Activated T-helper 1 cell treated with anti-CD3 and anti-CD28 coated beads, Interleukin-12 subunit alpha, Interleukin-12 subunit beta, Interleukin-2, Interleukin-4 antibody, amounts not matched to agents 30 ng/mL and 10 ng/mL and 1 ng/mL, durations not matched to agents 14 hours and 24 hours and 36 hours (primary cell): ENCODE measurements at places on chromosomes 16 and 17. TPM values are rescaled to one million over a fixed set of nuclear protein-coding genes. Genes with fewer than 3 reads are reported as not detected.

- DNase-seq, result no peak
Measured at GRCh38 chr17:81207610-81208581, 14.9 kb downstream of the CEP131 start.

- DNase-seq, result no peak
Measured at GRCh38 chr17:66533572-66533971, 231.2 kb downstream of the PRKCA start.

The DHRS7C gene
- total RNA-seq, result not detected in 2 replicates

DNA sequence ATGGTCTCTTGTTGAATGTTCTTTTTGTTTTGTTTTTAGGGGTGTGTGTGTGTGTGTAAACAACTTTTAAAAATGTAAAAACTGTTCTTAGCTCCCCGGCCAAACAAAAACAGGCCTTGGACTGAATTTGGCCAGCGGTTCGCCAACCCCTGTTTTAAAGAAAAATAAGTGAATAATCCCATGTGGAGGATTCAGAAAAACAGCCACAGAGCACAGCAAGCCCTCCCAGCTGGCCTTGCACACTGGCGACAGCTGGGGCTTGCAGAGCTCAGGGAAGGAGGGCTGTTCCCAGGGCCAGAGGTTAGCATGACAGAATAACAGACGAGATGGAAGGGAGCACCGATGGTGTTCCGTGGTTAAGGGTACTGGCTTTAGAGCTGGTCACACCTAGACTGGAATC is 39.0 kb downstream of the EMP2 start:
- no peak for DNase-seq

DNA sequence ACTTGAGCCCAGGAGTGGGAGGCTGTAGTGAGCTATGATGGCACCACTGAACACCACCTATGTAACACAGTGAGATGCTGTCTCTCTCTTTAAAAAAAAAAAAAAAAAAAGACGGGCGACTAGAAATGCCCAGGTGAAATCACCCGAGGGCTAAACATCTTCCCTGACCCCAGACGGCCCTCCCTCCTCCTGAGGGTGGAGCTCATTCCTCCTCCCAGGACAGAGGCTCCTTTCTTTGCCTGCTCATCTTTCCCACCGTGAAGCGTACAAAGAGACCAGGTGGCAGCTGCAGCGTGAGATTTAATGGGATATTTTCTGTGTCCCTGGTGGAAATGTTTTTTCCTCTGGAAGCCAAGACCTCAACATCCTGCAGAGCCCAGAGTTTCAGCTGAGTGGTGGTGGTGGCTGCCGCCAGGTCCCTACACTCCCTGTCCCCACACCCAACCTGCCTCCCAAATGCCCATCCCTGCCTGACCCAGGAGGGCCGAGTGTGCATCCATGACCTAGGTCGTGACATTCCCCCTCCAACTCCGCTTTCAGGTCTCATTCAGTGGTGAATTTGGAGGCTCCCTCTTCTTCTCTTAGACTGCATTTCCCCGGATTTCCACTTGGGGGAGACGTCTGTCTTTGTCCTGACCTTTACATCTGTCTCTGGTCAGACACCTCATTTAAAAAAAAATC is 14.4 kb upstream of the GPRC5B start:
- DNase-seq, result peak; percentile 17

DNA sequence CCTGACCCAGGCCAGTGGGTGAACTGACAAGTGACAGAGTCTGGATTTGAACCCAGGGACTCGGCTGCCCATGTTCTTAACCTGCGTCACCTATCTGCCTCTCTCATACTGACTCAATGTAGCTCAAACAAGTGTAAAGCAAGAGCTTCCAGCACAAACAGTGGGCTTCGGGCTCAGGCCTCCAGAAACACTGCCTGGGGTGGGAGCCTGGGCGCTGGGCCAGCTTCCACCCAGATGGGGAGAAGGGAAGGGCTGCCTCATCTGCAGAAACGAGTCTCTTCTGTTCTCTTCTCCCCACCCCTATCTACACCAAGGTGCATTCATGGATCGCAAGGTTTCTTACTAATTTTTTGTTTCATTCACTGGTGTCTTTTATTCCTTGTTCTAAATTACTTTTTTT is 1.3 kb downstream of the CDRT4 start:
- DNase-seq, result no peak

GRCh38 chr16:66304151-66304550 is 62.3 kb upstream of the CDH5 start:
- no peak for DNase-seq

- DNase-seq, result peak; percentile 32
Measured at GRCh38 chr16:4319454-4320421, 3.9 kb downstream of the GLIS2 start.

- DNase-seq, result no peak
Measured at GRCh38 chr16:69476920-69477443, 52.6 kb downstream of the CYB5B start.

DNA sequence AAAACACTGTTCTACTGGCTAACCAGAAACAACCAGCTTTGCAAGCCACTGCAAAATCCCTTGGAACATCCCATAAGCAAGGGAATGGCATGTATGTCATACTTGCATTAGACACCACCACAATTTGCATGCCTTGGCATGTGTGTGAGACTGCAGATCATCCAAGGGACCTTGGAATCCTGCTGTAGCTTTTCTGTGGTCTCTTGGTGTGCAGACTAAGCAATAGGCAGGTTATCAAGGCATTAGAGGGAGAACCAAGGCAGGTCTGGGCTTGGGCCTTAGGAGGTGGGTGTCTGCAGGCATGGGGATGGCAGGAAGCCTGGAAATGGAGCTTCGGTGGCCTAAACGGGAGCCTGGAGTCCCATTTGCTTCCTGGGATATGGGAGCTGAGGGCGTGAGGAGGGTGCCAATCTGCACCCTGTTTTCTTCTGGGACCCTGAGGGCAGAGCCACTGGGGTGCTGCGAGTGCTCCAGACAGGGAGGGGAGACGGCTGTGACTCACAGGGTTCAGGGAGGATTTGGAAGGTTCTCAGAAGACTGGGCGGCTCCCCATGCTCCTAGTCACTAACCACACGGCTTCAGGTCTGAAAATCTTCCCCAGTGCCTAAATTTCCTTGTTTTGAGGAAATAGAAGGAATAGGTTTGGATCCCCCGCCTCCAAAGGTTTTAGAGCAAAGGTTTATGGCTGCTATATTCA is 36.6 kb downstream of the FAM20A start:
- no peak for DNase-seq

The ACSM2A gene
- total RNA-seq, result not detected in 2 replicates

DNA sequence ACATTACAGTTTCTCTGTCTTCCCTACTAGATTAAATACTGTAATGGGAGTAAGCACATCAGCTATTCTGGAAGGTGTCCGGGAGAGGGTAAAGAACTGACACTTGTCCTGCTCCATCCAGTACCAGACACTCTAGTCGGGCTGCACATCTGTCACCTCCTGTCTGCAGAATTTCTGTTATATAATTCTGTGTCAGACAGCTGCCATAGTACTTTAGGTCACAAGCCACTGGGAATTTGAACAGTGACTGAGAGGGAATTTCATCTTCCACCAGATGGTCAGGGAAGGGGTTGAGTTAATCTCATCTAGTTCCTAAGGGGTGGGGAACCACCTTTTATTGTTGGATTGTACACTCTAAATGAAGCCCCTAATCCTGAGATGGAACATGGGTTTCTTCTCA is 58.6 kb upstream of the NUDT7 start:
- no peak for DNase-seq

DNA sequence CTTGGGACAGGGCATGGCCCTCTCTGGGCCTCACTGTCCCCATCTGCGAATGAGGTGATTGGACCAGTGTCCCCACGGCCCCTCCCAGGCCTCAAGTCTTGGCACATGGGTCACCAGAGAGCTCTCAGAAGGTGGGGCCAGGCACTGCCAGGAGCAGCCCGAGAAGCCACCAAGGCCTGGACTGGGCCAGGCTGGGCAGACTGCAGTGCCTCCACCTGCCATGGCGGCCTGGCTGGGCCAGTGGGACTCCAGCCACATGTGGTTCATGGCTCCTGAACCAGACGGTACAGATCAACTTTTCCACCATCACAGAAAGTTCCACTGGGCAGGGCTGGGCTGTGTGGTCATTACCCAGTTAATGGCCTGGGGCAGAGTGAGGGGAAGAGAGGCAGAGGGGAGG is 19.8 kb downstream of the C16orf95 start:
- DNase-seq, result no peak

The TTC19 gene
- 38.0 and 40.3 TPM in 2 replicates for total RNA-seq

DNA sequence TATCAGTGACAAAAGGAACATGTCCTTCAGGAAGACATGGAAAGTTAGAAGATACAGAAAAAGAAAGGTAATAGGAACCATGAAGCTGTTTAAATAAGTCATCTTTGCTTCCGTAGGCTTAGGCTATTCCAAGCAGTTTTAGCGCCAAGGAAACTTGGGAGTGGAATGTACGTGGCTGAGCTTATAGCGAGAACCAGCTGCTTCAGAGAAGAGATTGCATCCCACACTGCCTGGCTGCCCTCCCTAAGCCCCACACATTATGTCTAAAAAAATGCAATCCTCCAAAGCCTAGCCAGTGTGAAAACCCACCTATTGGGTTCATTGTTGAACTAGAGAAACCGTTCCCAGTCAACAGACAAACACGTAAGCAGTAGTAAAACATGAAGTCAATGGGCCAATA is 149.9 kb downstream of the SLC39A11 start:
- DNase-seq, result no peak

- no peak for DNase-seq
Measured at GRCh38 chr16:79914961-79915720, 314.6 kb upstream of the MAF start.

DNA sequence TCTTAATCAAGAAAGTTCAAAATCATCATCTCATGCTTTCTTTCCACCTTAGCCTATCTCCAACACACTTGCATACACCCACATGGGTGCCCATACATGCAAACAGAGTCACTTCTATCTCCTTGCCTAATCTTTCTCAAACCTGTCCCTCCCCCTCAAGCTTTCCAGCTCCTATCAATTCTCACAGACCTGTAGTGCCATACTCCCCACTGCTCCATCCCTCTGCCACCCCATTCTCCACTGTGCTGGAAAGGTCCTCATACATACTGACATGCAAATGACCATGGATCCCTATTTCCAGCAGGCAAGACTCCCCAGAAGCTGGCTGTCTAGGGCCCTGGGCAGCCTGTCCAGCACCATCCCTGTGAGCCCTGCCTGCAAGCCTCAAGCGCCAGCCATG is 320.4 kb upstream of the CCL2 start:
- DNase-seq, result no peak

The BRIP1 gene
- total RNA-seq, result 17.9 and 18.2 TPM in 2 replicates

The CMTM3 gene
- total RNA-seq, result 93.1 and 94.1 TPM in 2 replicates

The OR2C1 gene
- not detected in 2 replicates for total RNA-seq

GRCh38 chr17:48028736-48029135 is 8.9 kb downstream of the COPZ2 start:
- DNase-seq, result no peak

DNA sequence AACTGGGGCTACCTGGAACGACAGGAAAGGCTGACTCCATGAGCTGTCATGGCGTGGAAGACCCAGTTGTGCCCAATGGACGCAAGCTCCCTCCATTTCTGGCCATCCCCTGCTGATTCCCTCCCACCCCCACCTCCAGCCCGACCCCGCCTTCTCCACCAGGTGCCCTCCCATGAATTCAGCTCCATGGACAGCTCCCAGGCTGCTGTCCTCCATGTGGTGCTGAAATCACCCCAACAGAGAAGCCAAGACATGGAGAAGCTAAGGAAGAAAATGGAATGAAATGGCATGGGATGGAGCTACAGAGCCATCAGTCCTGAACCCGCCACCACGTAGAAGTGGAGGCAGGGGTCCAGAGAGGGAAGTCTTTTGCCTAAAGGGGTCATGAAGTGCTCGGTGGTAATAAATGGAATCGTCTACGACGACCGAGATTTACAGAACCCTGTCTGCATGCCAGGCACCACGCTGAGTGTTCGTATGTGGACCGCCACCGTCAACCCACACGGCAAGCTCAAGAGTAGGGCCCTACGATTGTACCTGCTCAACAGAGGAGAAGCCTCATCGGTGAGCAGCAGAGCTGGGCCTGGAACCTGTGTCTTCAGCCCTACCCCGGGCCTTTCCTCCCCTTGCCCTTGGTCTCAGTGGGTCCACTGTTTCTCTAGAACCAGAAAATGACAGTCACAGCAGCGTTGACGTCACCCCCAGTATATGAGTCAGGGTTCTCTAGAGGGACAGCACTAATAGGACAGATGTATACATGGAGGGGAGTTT is 9.3 kb upstream of the ZC3H18 start:
- no peak for DNase-seq

GRCh38 chr16:56067406-56067805 is 123.9 kb upstream of the GNAO1 start:
- no peak for DNase-seq

DNA sequence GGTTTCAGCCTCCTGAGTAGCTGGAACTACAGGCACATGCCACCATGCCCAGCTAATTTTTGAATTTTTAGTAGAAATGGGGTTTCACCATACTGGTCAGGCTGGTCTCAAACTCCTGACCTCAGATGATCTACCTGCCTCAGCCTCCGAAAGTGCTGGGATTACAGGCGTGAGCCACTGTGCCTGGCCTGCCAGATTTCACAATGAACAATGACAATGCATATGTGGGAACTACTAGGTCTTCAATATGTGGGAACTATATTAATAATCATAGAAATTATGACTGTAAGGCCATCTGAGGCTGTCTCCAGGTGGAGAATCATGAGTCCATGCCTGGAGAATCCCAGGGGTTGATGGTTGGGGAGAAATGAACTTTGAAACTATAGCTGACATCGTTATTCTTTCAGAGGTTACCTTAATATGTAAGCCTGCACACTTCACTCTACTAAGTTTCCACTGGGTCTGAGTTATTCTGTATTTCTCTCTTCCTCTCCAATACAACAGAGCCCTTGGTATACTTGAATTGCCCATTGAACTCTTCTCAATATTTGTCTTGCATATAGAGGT is 7.2 kb upstream of the DRC7 start:
- no peak for DNase-seq

GRCh38 chr17:10021272-10021984 is 116.4 kb upstream of the RCVRN start:
- no peak for DNase-seq

- DNase-seq, result no peak
Measured at GRCh38 chr16:85036236-85037049, 8.8 kb downstream of the KIAA0513 start.

DNA sequence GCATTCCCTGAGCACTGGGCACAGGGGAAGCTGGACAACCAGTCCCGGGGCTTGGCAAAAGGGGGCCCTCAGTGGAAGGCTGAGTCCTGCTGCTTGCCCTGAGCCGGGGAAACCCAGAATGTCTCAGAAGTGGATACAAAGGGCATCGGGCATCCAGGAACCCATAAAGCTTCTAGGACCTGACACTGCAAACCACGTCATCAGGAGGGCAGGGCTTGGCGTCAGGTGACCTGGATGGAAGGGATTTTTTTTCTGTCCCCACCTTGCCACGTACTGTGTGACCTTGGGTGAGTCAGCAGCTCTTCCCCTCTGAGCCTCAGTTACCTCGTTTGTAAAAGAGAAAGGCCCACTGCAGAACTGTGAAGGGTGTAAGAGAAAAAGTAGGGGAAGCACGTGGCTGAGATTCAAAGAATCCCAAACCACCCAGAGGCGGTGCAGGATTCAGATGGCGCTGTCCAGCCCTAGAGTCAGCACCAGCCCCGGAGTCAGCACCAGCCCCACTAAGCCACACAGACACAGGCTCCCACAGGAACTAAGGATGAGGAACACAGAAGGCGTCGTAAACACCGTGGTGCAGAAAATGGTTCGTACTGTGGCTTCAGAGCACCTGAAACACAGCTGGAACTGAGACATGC is 53.7 kb downstream of the C16orf95 start:
- no peak for DNase-seq

The TNFSF13 gene
- total RNA-seq, result 2.2 and 3.3 TPM in 2 replicates
